ENCODE measurements at places on chromosomes 16 and 17.
A peak's percentile ranks its signal among the peaks of the same experiment; 100 is the strongest.

DNA sequence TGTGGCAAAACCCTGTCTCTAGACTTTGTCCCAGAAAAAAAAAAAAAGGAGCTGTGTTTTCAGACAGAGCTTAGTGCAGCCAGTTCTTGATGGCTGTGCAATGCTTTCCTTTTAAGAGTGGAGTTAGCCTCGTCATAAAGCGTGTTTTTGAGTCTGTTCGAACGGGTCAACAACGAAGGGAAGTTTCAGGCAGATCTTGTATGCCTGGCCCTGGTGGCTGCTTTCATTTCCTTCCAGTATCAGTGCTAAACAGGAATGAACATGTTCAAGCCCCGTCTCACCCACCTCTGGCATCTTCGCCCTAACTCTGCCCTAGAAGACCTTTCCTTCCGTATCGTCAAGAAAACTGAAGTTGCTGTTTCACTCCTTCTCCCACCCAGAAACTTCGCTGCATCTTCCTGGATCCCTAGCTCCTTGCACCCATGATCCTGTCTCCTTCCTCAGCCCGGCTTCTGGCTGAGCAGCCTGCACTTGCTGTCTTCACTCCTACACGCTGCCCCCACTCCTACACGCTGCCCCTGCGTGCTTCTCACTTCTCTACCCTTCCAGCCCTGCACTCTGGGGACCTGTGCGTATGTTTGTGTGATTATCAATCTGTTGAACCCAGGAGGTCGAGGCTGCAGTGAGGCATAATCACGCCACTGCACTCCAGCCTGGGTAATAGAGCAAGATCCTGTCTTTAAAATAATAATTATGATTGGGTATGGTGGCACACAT lies 55.3 kb downstream of the USP10 start:
- no peak for DNase-seq

GRCh38 chr16:74020095-74020670 lies 276.4 kb upstream of the PSMD7 start:
- no peak for DNase-seq

GRCh38 chr16:84307209-84307954 lies 12.7 kb downstream of the WFDC1 start:
- no peak for DNase-seq

DNA sequence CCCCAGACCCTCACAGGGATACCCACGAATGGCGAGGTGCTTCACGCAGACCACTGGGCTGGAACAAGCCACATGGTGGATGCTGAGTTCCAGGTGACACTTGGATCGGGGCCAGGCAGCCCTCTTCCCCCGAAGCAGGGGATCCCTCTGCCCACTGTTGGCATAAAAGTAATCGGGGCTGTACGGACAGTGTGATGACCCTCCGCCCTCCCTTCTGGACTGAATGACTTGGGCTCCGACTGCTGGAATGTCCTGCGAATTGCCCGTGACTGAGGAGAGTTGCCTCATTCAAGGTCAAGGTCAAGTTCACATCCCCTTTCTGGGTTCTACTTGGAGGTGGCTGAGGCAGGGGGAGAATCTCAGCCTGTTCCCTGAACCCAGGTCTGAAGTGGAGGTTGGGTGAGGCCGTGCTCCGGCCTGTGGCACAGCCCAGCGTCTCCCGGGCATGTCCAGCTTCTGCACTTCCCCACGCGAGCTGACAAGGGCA lies 28.5 kb upstream of the CREBBP start:
- no peak for DNase-seq

- DNase-seq, result no peak
Measured at GRCh38 chr16:31513884-31514283, 5.7 kb upstream of the RUSF1 start.

DNA sequence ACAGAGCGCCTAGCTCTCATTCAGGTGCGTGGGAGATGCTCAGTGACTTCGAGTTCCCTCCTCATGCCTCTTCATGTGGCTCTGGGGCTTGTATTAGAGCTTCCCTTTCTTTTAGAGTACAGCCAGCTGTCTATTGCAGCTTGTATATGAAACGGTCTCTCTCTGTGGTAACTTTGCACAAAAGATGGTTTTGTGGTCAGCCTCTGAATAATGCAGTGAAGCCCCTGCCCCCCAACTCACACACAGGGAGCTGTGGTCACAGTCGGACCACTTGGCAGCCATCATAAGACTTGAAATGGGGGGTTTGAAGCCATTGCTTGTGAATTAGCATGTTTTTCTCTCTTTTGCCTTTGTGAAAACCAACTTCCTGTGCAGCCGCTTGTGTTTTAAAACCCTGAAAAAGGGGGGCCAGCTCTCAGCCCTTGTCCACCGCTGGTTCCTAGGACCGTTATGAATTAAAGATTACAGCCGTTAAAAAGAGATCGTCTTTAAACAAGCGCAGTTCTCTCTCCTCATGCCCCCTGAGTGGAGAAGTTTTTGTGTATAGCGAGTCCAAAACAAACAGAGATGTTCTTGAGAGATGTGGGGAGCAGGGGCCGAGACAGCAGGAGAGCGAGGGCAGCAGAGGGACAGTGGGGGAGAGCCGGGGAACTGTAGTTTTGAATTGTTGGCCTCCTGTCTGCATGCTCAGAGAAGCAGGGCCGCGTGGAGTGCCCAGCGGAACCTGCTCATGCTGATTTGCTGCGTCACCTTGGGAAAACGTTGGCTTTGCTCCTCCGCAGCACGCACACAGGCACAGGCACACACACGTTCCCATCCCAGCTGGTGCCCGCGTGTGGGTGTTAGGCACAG lies 199.0 kb downstream of the MSI2 start:
- no peak for DNase-seq

- peak; percentile 15 for DNase-seq
Measured at GRCh38 chr16:69329369-69330285, 761 bp downstream of the PDF start.

DNA sequence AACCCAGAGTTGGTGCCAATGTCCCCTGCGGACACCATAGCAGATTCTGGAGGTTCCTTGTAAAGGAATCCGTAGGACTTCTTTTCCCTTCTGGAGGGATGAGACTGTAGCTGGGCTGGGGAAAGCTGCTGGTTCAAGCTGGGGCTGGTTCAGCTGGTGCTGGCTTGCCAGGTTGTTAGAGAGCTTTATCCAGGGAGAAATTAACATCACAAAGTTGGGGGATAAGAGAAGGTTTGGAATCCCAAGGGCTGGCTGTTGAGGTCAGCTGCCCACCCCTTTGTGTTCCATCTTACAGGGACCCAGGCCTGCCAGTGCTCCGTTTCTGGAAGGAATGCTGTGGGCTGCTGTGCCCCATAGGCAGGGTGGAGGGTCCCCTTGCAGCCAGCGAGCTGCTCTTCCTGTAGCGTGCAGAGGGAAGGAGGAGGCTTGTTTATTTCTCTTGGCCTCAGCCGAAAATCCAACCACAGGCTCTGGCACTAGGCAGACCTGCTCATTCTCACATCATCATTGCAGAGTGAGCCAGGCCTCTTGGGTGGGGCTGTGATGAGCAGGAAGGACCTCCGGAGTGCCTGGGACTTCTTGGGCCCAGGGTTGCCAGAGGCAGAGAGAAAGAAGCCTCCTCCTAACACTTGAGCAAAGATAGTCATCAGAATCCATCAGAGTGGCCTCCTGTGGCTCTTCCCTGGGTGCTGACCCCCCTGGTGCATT lies 251.1 kb downstream of the SEC14L1 start:
- no peak for DNase-seq

GRCh38 chr16:27517664-27518063 lies 32.0 kb downstream of the GTF3C1 start:
- DNase-seq, result no peak

GRCh38 chr17:81422776-81423697 lies 27.8 kb downstream of the BAHCC1 start:
- DNase-seq, result no peak

- DNase-seq, result no peak
Measured at GRCh38 chr17:12068946-12069345, 48.3 kb downstream of the MAP2K4 start.

DNA sequence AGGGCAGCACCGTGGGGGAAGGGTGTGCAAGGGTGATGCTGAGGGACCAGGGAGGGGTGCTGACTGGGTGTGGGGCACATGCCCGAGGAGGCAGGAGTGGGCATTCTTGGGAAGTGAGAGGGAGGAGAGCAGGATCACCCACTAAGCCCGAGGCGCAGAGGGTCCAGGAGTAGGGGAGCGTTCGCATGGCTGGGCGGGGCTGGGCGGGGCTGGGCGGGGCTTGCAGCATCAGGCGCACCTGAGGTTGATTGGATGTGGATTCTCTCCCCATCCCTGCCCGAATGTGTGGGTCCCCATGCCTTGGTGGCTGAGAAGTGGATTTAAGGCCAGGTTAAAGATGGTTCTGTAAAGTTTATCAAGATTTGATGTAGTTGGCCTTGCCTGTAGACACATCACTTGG lies 14.2 kb downstream of the BANP start:
- no peak for DNase-seq

GRCh38 chr16:24745791-24746190 lies 16.3 kb downstream of the TNRC6A start:
- DNase-seq, result no peak

DNA sequence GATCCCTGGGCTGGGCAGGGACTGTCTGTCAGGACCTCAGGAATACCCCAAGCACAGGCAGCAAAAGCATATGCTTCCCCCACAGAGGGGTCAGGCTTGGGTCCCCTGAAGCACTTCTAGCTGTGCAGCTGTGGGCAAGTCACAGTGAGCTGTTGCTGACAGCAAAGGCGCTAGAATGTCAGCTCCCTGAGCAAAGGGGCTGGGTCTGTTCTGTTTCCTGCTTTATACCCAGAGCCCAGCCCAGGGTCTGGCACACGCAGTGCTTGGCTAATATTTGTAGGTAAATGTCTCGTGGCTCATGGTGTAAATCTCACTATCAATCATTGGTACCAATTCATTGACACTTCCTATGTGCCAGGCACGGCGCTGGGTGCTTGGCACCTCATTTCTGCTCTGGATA lies 16.6 kb upstream of the MPRIP start:
- no peak for DNase-seq

DNA sequence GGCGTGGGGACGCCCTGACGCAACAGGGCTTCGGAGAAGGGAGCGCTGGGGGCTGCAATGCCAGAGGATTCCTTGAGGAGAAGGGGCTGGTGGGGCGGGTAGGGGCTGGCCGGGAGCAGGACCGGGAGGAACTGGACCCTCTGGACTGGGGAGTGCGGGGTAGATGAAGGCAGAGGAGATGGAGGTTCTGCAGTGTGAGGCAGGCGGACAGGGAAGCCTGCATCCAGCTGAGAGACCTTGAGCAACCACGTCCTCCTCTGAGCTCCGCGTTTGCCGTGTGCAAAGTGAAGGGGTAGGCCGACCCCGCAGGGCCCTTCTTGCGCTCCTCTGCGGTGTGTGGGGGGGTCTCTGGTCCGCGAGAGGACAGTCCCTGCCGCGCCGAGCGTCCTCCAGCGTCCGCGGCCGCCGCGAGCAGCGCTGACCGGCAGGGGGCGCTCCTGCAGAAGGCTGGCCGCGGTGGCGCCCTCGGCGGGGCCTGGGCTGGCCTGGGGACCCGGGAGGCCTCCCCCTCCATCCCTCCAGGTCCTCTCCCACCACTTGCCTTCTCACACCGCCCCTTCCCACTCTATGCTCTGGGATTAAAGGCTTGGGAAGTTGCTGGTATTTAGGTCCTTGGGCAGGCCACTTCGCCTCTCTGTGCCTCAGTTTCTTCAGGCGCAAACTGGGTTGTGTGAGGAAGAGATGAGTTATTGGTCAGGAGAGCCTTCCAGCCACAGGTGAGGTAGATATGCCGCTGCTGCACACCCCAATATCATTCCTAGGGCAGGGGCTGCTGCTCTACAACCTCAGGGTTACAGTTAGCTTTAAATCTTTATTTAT lies 9.6 kb upstream of the WNT9B start:
- DNase-seq, result no peak

- DNase-seq, result no peak
Measured at GRCh38 chr17:385178-385835, 32.7 kb upstream of the RPH3AL start.

DNA sequence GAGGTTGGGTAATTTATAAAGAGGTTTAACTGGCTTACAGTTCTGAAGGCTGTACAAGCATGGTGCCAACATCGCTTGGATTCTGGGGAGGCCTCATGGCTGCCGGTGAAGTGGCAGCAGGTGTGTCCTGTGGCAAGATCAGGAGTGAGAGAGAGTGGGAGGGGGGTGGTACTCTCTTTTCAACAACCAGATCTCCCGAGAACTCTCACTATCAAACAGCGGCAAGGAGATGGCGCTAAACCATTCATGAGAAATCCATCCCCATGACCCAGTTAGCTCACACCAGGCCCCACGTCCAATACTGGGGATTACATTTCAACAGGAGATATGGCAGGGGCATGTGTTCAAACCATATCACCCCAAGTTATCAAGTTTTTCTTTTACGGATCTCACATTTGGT lies 44.0 kb upstream of the CBX4 start:
- DNase-seq, result no peak

GRCh38 chr16:26019381-26020242 lies 327.9 kb downstream of the HS3ST4 start:
- DNase-seq, result no peak

Measured in stimulated activated CD4-positive, alpha-beta T cell treated with anti-CD3 and anti-CD28 coated beads, Interleukin-12 subunit alpha, Interleukin-12 subunit beta, amount 100 ng/mL, for 24 hours (primary cell).